ENCODE measurements at places on chromosomes 2 and 18.

- no peak for DNase-seq
Observed at GRCh38 chr2:40165509-40165844, 286.4 kb downstream of the SLC8A1 start.

- DNase-seq: peak; percentile 83
Observed at GRCh38 chr18:79611040-79611681, 68.4 kb upstream of the CTDP1 start.

GRCh38 chr2:46827274-46828134, 88.1 kb downstream of the MCFD2 start:
- DNase-seq: no peak

DNA sequence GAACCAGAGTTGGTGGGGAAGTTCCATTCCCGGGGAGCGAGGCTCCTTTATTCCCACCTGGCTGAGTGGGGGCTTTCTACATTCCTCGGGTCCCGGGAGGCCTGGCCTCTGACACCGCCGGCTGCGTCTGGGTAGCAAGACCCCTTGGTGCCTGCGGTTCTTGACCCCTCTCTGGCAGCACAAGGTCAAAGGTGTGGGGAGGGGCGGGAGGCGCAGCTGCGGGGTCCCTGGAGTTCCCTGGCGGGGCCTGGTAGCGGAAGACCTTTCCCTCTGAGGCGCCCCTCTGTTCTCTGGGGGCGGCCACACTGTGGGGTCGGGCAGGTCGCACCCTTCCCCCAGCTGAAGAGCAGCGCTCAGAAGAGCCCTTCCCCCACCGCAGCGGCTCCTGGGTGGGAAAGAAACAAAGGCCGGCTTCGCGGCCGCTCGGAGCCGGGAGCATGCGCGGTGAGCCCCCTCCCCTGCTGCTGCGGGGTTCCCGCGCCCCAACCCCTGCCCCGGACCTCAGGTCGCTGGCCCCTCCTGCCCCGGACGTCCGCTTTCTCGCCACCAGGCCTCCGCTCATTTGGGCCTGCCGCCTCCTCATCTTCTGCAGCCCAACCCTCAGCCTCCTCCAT, 146.3 kb downstream of the ANKRD44 start:
- no peak for DNase-seq

DNA sequence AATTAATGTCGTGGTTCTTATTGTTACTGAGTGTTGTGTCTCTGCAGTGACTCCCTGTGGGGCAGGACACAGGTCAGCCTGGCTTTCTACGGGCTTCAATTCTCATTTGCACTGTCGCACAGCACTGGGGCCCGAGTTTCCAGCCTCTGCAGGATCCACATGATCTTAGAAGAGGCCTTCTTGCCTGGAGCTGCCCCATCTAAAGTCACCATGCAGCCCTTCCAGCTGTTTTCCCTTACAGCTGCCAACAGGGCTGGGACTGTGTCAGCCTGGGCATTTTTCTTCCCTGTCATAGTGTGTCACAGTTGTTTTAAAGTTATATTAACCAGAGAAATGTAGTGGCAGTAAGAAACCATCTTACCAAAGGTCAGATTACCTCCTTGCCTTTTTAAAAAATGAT, 27.0 kb downstream of the FHL2 start:
- no peak for DNase-seq

Data from suppressor macrophage (primary cell).